ENCODE measurements at places on chromosomes 5 and 9. TPM values are rescaled to one million over a fixed set of nuclear protein-coding genes. Genes with fewer than 3 reads are reported as not detected.

DND1 gene
- 0.79 TPM for polyA plus RNA-seq

CSF1R gene
- polyA plus RNA-seq = 17.0 TPM

SLC4A9 gene
- polyA plus RNA-seq = not detected

PCA3 gene
- not detected for polyA plus RNA-seq

EHMT1 gene
- 42.1 TPM for polyA plus RNA-seq

IL11RA gene
- 5.3 TPM for polyA plus RNA-seq

ORM2 gene
- polyA plus RNA-seq = 6.3 TPM

SVEP1 gene
- polyA plus RNA-seq = 46.7 TPM

FAM174A gene
- 36.2 TPM for polyA plus RNA-seq

IFNA21 gene
- not detected for polyA plus RNA-seq

SERF1A gene
- 0.81 TPM for polyA plus RNA-seq

TSLP gene
- 1.5 TPM for polyA plus RNA-seq

IGFBPL1 gene
- polyA plus RNA-seq = 0.13 TPM

PCDHB13 gene
- 1.3 TPM for polyA plus RNA-seq

IFNK gene
- polyA plus RNA-seq = not detected

IL9 gene
- not detected for polyA plus RNA-seq

OTULINL gene
- 3.1 TPM for polyA plus RNA-seq

GABBR2 gene
- not detected for polyA plus RNA-seq

TLX3 gene
- polyA plus RNA-seq = not detected

ACTBL2 gene
- polyA plus RNA-seq = not detected

CATSPER3 gene
- polyA plus RNA-seq = 0.58 TPM

CCDC69 gene
- 38.3 TPM for polyA plus RNA-seq

MED10 gene
- 37.3 TPM for polyA plus RNA-seq

GPRIN1 gene
- polyA plus RNA-seq = 0.36 TPM

BTNL8 gene
- 0.14 TPM for polyA plus RNA-seq

TRIM7 gene
- 8.9 TPM for polyA plus RNA-seq

HSD17B4 gene
- polyA plus RNA-seq = 292 TPM

NIPAL4 gene
- 0.11 TPM for polyA plus RNA-seq

VLDLR gene
- polyA plus RNA-seq = 13.2 TPM

NMUR2 gene
- 0.04 TPM for polyA plus RNA-seq

PLAC8L1 gene
- 0.24 TPM for polyA plus RNA-seq

C5orf58 gene
- not detected for polyA plus RNA-seq
